Astrocyte (in vitro differentiated cells and primary cell): ENCODE measurements at places on chromosomes 16 and 17.

GRCh38 chr16:72371307-72372086 is 199.5 kb upstream of the PMFBP1 start:
- peaks cover 9% of the 10 kb centered on the region for H3K4me1 ChIP-seq
- no peak overlapping the region for H3K4me3 ChIP-seq
- peak; percentile 61 for DNase-seq
- H3K27ac ChIP-seq = peak overlapping the region; percentile 39
- no peaks in the 10 kb centered on the region for H3K27me3 ChIP-seq

DNA sequence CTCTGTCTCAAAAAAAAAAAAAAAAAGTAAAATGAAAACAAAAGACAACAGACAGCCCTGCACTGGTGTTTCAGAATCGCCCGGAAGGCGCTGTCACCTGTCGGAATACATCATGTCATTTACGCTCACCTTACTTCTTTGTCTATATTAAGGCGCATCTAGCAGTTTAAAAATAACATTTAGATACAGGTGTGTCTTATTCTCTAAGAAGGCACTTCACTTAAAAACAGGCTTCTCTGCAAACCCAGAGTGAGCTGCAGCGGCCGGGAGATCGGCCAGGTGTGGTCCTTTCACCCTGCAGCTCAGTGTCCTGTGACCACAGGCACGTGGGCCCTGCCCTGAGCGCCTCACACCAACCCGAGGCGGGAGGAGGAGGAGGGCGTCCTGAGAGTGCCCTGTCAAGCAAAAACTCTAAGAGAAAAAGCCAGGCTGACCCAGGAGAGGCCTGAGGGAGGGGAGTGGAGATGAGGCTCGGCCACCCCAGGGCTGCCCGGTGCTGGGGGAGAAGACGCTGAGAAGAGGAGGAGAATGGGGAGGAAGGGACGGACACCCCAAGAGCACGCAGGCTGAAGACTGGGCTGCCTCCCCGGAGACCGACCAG is 3.3 kb upstream of the LMF1 start:
- H3K36me3 ChIP-seq = no peaks in the 10 kb centered on the region
- peaks cover 5% of the 10 kb centered on the region for H3K4me1 ChIP-seq
- no peak overlapping the region for H3K27ac ChIP-seq
- no peak overlapping the region for H3K4me3 ChIP-seq
- no peak for DNase-seq

DNA sequence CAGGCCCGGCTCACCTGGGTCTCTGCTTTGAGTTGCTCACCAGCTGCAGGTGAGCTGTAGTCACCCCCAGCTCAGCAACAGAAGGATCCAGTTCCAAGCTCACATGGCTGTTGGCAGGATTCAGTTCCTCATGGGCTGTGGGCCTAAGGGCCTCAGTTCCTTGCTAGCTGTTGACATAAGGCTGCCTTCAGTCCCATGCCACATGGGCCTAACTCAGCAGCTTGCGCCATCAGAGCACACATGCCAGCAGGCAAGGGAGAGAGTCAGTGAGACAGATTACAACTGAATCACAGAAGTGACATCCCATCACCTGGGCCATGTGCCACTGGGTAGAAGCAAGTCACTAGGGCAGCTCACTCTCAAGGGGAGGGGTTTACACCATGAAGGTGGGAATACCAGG is 24.7 kb downstream of the PSMD7 start:
- no peaks in the 10 kb centered on the region for H3K4me1 ChIP-seq
- no peaks in the 10 kb centered on the region for H3K36me3 ChIP-seq
- no peak overlapping the region for H3K4me3 ChIP-seq
- H3K27ac ChIP-seq = no peak overlapping the region
- no peaks in the 10 kb centered on the region for H3K27me3 ChIP-seq

DNA sequence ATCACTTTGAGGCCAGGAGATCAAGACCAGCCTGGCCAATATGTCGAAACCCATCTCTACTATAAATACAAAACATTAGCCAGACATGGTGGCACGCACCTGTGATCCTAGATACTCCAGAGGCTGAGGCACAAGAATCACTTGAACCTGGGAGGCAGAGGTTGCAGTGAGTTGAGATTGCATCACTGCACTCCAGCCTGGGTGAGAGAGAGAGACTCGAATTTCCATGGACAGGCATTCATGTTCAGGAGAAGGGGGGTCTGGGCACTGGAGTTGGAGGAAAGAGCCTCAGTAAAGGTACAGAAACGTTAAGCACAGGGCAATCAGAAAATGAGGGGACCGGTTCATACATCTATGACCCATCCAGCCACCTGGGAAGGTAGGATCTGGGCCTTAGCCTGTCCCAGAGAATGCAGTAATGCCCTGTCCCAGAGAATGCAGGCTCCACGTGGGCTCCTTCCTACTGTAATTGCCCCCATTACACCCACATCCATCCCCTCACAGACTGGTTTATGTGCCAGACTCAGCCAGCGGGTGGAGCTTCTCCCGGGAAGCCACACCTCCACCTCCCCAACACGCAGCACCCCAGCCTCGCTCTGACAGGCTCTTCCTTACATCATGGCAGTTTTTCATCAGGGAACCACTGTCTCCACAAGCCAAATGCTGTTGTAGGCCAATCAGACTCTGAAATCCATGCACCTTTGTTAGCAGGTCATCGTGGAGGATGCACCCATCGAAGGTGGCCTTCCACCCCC is 21.6 kb upstream of the ARL4D start:
- no peak overlapping the region for H3K27ac ChIP-seq
- H3K4me1 ChIP-seq = no peaks in the 10 kb centered on the region
- H3K27me3 ChIP-seq = no peaks in the 10 kb centered on the region

DNA sequence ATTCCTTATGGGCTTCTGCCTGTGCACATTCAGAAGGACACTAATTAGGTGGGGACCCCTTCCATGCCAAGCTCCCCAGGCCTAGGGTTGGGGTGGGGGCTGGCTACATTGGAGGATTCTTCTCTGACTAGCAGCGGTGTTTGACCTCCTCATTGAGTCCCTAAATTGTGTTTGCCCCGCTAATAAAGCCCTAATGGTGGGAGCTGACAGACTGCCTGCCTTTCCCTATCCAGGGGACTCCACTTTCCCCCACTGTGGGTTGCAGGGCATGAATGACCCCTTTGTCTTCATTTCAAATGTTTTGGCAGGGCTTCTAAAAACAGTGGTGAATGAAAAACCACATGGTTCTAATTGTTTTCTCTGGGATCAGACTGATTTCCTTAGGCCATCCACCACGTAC is 476.8 kb upstream of the CDH11 start:
- H3K4me3 ChIP-seq = no peak overlapping the region
- H3K36me3 ChIP-seq = no peaks in the 10 kb centered on the region
- H3K27ac ChIP-seq = no peak overlapping the region
- H3K27me3 ChIP-seq = no peaks in the 10 kb centered on the region
- H3K4me1 ChIP-seq = no peaks in the 10 kb centered on the region

DNA sequence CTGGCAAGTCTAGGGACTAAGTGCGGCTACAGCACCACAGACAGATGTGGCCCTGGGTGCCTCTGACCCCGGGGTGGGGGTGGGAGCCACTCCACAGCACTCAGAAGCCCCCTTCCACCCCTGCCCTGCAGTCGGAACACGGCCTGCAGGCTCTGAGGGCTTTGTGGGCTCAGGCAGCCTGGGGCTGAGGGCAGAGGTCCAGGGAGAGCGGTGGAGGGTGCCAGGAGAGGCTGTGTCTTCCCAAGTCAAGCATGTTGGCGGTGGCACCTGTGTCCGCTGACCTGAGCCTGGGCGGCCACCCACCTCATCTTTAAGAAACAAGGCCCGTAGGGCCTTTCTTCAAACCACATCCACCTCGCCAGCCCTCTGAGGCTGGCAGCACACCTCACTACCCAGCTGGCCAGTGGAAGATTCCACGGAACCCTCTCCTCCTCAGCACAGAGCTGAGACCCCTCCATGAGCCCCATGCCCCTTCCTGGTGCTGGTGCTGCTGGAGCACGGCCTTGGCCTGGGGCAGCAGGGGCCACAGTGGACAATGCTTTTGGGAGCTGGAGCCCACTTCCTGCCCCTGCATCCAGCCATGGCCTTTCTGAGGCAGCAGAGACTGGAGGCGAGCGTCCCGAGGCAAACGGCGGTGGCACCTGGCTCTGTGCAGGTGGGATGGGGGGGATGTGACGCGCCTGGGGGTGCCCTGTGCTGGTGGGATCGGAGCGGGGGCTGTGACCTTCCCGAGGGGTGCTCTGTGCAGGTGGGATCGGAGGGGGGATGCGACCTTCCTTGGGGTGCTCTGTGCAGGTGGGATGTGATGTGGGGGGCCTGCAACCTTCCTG is 77.8 kb downstream of the ZNF778 start:
- H3K36me3 ChIP-seq = peaks cover 6% of the 10 kb centered on the region
- no peaks in the 10 kb centered on the region for H3K27me3 ChIP-seq
- H3K4me1 ChIP-seq = no peaks in the 10 kb centered on the region
- H3K27ac ChIP-seq = no peak overlapping the region

- no peak overlapping the region for H3K27ac ChIP-seq
- peaks cover 20% of the 10 kb centered on the region for H3K4me1 ChIP-seq
- peak; percentile 57 for DNase-seq
- H3K27me3 ChIP-seq = no peaks in the 10 kb centered on the region
- no peaks in the 10 kb centered on the region for H3K36me3 ChIP-seq
- H3K4me3 ChIP-seq = peak overlapping the region; percentile 54
These were observed 3.4 kb upstream of the NTN3 start for GRCh38 chr16:2467528-2468232.

DNA sequence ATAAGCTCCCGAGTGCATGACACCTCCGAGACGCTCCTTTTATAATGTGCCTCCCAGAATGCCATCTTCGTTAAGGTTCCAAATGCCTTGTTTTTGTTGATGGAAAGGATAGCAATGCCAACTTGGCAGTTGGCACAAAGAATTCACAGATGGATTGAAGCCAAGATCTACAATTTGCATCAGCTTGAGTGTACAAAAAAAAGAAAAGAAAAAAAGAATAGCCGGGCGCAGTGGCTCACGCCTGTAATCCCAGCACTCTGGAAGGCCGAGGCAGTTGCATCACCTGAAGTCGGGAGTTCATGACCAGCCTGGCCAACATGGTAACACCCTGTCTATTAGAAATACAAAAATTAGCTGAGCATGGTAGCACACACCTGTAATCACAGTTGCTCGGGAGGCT is 7.6 kb downstream of the TBC1D16 start:
- H3K4me1 ChIP-seq = peaks cover 17% of the 10 kb centered on the region
- H3K27ac ChIP-seq = no peak overlapping the region
- no peaks in the 10 kb centered on the region for H3K27me3 ChIP-seq
- no peak overlapping the region for H3K4me3 ChIP-seq

DNA sequence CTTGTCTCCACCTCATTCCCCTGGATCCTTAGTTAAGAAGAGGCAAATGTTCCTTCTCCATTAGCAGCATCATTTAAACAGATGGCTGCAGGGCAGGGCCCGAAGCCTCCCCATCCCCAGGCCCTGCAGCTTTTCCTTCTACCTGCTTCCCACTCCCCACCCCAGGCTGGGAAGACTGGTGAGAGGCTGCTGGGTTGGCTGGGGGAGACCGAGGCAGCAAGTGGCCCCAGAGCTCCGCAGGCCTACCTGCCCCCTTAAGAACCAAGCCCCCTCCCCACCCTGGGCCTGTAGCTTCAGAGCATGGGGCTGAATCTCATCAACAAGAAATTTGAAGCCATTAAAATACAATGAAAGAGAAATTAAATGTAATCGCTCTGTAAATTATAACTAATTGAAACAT is 22.1 kb upstream of the RPL38 start:
- H3K36me3 ChIP-seq = no peaks in the 10 kb centered on the region
- no peak overlapping the region for H3K27ac ChIP-seq
- no peak for DNase-seq
- H3K27me3 ChIP-seq = peaks cover 3% of the 10 kb centered on the region
- peaks cover 4% of the 10 kb centered on the region for H3K4me1 ChIP-seq

DNA sequence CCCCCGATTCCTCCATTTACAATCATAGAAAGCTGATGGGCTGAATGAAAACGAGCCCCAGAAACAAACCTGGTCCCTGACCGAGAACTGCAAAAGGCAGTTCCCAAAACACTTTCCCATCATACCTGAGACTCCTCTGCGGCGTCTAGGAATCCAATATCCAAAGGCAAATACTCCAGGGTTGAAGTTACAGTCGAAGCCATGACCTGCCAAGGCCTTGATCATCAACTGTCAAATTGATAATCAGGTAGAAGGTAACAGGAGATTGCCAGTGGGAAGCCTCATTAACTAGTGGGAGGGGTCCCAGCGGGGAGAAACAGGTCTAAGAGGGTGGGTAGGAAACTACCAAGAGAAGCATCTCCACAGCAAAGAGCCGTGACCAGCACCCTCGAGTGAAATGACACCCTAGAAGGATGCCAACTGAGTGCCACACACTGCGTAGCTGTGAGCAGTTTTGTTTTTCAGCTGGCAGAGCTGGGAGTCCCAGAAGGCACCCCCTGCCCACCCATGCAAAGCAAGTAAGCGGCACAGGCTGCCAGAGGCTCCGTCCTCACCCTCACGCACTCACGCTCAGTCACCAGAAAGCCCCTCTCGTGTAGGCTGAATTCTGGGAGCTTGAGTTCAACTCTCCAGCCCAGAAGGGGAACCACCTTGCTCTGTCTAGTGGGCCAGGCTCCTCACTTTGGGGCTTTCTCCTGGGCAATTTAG is 146.1 kb downstream of the GAS7 start:
- no peaks in the 10 kb centered on the region for H3K4me1 ChIP-seq
- H3K27me3 ChIP-seq = no peaks in the 10 kb centered on the region
- no peak for DNase-seq

DNA sequence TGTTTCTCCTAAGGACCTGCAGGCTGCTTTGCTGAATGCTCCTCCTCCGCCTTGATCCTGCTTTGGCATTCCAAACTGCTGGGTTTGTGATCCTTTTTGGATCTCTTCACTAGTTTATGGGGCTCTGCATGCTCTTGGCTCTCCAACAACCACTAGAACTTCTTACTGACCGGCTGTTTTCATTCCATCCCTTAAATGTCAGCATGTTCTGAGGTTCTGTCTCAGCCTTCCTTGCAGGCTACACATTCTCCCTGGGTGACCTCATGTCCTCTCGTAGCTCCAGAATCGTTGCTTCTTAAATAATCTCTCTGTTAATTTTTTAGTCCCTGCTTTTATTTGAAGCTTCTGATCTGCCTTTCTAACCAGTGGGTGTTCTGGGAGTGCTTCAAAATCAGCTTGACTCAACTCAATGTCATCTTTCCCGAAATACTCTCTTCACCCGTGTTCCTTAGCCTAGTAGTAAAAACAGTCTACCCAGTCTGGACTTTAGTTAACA is 119.0 kb upstream of the HS3ST2 start:
- H3K27me3 ChIP-seq = no peaks in the 10 kb centered on the region
- H3K4me1 ChIP-seq = peaks cover 4% of the 10 kb centered on the region
- peak overlapping the region; percentile 3 for H3K27ac ChIP-seq
- peak; percentile 88 for DNase-seq
- H3K4me3 ChIP-seq = no peak overlapping the region

DNA sequence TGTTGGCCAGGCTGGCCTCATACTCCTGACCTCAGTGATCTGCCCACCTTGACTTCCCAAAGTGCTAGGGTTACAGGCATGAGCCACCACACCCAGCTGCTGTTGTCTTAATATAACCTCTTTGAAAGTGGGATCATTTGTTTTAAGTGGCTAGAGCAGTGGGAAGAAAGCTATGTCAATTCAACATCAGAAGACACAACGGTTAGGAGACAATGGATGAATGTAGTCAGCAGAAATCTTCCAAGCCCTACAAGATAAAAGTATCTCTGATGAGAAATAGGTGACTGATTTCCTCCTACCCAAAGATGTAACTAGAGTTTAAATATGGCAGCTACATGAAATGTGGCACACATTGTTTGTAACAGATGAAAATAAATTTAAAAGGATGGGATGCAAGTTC is 20.0 kb upstream of the TRIM25 start:
- DNase-seq = no peak
- no peak overlapping the region for H3K27ac ChIP-seq
- peaks cover 3% of the 10 kb centered on the region for H3K4me1 ChIP-seq
- no peaks in the 10 kb centered on the region for H3K27me3 ChIP-seq
- no peak overlapping the region for H3K4me3 ChIP-seq

- peak overlapping the region; percentile 47 for H3K27ac ChIP-seq
- H3K36me3 ChIP-seq = no peaks in the 10 kb centered on the region
- H3K4me1 ChIP-seq = peaks cover 20% of the 10 kb centered on the region
These were observed 12.5 kb upstream of the SLC4A1 start for GRCh38 chr17:44280392-44280937.
